ENCODE measurements at places on chromosomes 3 and 15. TPM values are rescaled to one million over a fixed set of nuclear protein-coding genes. Genes with fewer than 3 reads are reported as not detected.

CEP70 gene
- polyA plus RNA-seq, result 12.4 TPM

PP2D1 gene
- polyA plus RNA-seq, result not detected

GRCh38 chr3:94066506-94067500 lies 3.9 kb downstream of the NSUN3 start:
- no peak for DNase-seq

CADPS gene
- polyA plus RNA-seq, result 1.1 TPM

CNTN4 gene
- 6.6 TPM for polyA plus RNA-seq

- no peak for DNase-seq
These were observed 191.5 kb upstream of the EPHA6 start for GRCh38 chr3:96622878-96623277.

GRCh38 chr3:49386056-49386756 lies 25.6 kb downstream of the RHOA start:
- DNase-seq, result no peak

DNA sequence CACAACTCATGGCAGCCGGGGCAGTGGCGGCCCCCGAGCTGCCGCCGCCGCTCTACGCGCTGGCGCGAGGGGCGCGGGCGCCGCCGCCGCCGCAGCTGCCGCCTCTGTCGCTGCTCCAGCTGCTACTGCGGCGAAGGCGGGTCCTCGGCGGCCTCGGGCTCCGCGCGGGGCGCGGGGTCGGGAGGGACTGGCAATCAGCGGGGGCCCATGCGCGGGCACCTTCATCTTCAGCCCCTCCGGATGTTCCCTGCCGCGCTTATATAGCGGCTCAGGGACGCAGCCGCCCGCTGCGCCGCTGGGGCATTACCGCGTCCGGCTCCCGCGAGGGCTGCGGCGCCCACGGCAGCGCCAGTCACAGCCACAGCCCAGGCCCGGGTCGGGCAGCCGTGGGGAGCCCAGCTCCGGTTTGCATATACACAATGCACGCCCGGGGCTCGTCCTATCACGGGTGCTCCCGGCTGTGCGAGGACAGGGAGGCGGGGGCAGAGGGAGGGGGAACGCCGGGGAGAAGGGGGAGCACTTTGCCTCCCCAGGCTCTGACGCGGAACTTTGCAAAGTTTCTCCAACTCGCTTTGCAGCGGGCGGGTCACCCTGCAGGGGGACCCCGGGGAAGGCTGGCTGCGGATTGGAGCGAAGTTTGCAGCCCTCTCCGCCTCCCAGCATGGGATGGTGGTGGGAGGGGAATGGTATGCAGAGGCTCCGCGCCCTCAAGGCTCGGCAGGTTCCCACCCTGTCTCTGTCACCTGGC lies at the start of gene VGLL3:
Gene VGLL3, minus strand, starts transcription at position 416 of the 748 bp plus-strand sequence. Its CDS starts 406 bp downstream, at position 10.
- peak; percentile 81 for DNase-seq

- no peak for DNase-seq
These were observed 110.8 kb upstream of the RAD18 start for GRCh38 chr3:9074079-9074478.

PARP16 gene
- polyA plus RNA-seq, result 19.2 TPM

STRIT1 gene
- polyA plus RNA-seq, result not detected

DNA sequence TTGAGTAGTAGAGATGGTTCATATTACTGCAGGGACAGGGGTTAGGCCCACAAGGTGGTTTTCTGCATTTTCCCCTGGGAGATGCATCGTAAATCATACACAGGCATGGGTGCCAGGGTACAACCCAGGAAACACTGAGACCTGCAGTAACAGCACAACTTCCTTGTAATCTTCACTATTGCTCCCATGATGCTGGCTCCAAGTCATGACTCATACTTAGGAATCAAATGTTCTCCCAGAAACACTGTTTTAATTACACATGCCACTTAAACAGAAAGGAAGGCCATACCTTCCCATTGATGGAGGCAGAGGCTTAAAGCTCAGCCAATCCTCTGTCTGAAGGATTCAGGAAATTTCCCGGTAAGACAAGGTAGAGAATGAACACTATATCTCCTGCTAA lies 106.5 kb downstream of the ERC2 start:
- no peak for DNase-seq

DNA sequence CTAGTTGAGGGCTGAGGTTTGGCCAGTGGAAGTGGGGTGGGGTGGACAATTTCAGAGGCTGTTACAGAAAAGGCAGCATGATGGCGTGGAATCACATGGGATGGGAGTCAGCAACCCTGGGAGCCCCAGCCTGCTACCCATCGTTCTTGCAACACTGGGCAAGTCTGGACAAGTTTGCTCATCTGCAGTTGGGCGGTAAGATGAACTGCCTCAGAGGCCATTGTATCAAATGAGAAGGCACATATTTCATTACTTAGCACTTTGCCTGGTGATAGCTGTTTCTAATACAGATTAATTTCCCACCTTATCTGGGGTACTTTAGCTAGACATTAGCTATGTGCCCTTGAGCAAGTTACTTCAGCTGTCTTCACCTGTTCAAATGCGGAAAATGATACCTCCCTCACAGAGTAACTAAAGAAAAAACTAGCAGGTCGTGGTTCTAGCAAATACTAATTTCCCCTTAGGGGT lies 248.9 kb downstream of the THSD4 start:
- DNase-seq, result no peak

FETUB gene
- not detected for polyA plus RNA-seq

- no peak for DNase-seq
These were observed 598.4 kb upstream of the ZNF717 start for GRCh38 chr3:76383781-76384180.

DNA sequence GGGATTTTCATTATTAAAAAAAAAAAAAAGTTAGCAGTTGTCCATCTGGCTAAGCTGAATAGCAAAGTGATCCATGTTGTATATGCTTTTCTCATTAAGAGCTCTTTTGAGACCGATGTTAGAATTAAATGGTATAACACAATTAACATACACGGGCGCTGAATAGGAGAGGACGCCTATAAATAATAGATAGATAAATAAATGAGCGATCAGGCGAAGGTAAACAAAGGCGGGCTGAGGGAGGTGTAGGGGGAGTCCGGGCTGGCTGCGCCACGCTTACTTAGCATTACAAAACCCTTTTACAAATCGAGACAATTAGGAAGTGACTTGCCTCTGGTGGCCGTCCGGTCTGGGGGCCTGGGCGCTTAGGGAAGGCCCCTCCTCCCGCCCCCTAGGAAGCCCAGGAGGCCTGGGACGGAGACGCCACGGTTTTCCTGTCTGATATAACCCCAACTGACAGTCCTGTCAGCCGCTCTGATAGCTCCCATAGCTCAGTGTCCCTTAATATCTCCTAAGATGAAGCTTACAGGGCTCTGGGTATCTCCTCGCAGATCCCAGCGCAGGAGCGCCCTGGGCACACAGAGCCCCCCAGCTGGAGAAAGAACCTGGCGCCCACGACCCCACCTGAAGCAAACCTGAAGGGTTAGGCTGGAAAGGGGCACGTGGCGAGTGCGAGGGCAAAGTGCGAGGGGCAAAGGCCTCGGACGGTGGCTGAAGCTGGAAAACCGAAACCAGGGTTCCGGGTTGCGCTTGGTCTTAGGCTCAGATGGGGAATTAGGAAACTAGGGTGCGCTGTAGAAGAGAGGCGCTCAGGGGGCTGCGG lies 3.6 kb downstream of the SOX14 start:
- no peak for DNase-seq

DNA sequence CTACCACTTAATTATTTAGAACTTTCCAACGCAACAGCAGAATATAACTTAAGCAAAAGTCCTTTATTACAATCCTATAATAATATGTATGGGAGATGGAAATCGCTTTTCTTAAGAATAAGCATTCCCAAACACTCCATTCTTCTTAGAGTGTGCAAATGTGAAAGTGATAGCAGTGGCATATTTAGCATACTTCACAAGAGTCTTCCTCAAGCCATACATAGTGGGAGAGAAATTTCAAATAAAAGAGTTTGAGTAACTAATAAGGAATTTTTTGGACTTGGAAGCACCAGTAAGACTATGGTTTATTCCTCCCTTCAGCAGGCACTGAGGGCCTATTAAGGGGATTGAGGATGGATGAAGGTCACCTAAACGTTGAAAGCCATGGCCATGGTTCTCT lies 22.1 kb upstream of the BNC1 start:
- DNase-seq, result no peak

- no peak for DNase-seq
These were observed 65.7 kb downstream of the CDIN1 start for GRCh38 chr15:36645106-36645505.

ALPK3 gene
- polyA plus RNA-seq, result 0.62 TPM

GRCh38 chr3:37988931-37989525 lies 1.6 kb upstream of the VILL start:
- DNase-seq, result no peak

- no peak for DNase-seq
These were observed 113.1 kb downstream of the POLR2M start for GRCh38 chr15:57819646-57820045.

- DNase-seq, result peak; percentile 65
These were observed 3.8 kb downstream of the HEG1 start for GRCh38 chr3:125051715-125052581.

SLC12A1 gene
- polyA plus RNA-seq, result not detected

ST3GAL6 gene
- polyA plus RNA-seq, result 2.0 TPM

DNA sequence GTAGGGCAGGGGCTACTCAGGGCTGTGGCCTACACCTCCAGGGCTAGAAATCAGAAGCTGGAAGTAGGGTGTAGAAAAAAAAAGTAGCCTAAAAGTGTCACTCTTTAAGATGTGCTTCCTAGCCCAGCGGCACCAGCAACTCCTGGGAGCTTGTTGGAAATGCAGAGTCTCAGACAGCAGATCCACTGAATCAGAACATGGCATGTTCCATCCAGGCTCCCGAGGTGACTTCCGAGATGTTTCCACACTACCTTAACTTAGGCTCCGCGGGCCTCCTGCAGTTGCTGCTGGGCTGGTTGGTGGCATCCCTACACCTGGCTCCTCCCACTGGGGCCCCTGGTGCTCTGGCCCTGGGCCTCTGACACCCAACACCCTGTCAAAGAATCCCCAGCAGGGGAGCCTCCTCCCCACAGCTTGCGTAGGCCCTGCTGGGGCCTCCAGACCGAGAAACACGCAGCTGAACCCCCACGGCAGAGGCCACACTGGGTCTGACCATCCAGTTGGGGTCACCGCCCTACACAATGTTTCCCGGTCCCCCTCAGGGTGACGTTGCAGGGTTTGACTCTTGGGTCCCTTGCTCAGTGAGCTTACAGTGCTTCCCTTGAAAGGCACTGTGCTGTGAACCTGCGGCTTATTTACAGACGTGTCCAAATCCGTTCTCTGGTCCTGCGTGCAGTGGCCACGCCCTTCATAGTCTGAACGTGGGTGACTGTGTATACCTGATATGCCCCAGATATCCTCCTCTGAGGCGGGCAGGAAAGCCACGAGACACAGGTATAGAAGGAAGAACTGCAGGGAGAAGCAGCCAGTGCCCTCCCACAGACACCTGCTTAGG lies 46.5 kb downstream of the FAM174B start:
- DNase-seq, result no peak

DNA sequence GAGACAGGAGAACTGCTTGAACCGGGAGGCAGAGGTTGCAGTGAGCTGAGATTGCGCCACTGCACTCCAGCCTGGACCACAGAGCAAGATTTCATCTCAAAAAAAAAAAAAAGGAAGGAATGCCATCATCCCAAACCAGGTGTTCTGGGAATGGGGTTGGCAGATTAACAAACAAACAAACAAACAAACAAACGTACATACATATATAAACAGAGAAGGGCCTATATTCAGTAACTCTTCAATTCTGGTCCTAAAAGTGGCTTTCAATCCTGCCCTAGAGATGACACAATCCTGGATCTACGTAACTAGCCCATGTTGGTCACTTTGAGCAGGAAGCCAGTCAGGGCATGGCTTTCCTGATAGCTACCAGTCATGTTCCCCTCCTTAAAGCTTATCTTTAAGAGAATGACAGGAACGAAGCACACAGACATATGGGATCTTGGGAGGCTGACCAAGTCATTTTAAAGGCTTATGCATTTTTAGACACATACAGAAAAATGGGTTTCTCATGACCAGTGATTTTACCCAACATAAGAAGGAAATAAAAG lies 29.9 kb upstream of the RAB11A start:
- DNase-seq, result no peak

USF3 gene
- polyA plus RNA-seq, result 4.8 TPM

MST1R gene
- polyA plus RNA-seq, result 0.98 TPM

- no peak for DNase-seq
These were observed 17.1 kb upstream of the ABI3BP start for GRCh38 chr3:101010296-101010695.

GRCh38 chr3:172518929-172519640 lies 4.1 kb downstream of the TNFSF10 start:
- DNase-seq, result no peak

DNA sequence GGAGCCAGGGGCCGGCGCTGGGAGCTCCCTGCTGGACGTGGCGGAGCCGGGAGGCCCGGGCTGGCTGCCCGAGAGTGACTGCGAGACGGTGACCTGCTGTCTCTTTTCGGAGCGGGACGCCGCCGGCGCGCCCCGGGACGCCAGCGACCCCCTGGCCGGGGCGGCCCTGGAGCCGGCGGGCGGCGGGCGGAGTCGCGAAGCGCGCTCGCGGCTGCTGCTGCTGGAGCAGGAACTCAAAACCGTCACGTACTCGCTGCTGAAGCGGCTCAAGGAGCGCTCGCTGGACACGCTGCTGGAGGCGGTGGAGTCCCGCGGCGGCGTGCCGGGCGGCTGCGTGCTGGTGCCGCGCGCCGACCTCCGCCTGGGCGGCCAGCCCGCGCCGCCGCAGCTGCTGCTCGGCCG lies 1.5 kb downstream of the SMAD6 start:
- DNase-seq, result no peak

SPINK8 gene
- not detected for polyA plus RNA-seq

Data from ovary (tissue), 10 donors.